ENCODE measurements at places on chromosomes 5 and 9.

GRCh38 chr5:164234321-164234720, 728.9 kb downstream of the MAT2B start:
- DNase-seq: no peak

DNA sequence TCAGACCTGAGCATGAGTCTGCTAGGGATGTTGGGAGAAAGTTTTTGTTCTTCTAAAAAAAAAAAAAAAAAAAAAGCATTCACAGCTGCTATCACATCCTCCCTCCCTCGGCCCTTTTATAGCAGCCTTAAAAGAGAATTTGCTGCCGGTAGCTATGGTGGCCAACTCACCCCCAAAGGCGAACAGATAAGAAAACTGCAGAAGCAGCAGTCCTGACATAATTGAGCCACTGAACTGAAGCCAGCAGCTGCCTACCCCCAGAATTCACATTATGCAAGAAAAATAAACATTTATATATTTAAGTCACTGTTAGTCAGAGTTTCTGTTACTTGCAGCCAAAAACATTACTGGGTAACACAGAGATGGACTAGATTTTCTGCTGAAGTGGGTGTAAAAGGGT, 124.3 kb upstream of the SMARCA2 start:
- no peak for DNase-seq

- DNase-seq: peak; percentile 68
Observed at GRCh38 chr5:135880801-135881200, 14.8 kb downstream of the IL9 start.

- DNase-seq: no peak
Observed at GRCh38 chr5:15431923-15432322, 68.1 kb upstream of the FBXL7 start.

DNA sequence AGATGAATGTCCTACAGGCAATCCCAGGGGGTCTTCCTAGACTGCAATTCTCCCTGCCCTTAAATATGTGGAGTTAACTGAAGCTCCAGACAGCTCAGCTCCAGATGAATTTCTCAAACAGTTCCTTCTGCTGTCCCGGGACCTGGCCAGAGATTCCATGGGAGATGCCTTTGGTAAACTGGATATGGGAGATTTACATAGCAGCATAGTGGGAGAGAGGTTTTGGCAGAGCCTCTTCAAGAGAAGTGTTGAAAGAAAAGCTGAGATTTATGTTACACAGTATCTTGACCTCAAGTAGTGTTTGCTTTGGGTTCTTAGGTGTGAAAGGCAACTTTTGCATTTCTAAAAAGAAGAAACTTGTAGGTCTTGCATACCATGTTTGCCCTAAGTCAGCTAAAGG, 364.9 kb downstream of the ARRDC3 start:
- no peak for DNase-seq

GRCh38 chr9:113578882-113579282, 115.4 kb downstream of the RGS3 start:
- peak; percentile 99 for DNase-seq

DNA sequence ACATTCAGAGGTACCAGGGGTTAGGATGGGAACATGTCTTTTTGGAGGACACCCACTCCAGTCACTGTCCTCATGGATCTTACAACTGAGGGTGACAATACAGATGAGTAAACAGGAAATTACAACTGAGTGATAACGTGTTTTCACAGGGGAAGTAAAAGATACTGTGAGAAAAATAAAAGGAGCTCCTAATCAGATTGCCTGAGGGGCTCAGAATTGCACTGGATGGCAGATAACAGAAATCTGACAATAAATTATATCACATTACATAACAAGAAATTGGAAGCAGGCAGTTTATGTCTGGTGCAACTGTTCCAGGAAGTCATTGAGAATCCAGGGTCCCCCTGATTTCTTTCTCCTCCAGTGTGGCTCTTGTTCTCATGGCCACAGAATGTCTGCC, 40.1 kb upstream of the PCSK1 start:
- no peak for DNase-seq

- DNase-seq: peak; percentile 48
Observed at GRCh38 chr9:7097040-7097715, 339.4 kb downstream of the KDM4C start.

DNA sequence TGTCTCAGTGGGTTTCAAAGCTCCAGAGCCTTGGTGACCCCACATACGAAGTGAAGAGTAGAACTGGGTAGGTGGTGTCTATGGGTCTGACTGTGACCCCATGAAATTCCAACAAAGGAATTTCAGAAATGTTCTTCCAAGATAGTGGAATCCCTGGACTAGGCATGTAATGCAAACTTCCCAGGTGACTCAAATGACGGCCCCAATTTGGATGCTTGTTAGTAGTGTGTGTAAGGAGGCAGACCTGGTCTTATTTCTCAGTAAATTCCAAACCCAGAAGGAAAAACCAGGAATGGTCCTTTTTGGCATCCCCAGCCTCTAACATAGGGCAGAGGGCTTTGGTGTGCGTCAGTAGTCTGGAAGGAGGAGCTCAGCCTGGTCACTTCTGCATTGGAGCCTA, 43.6 kb upstream of the ABCA1 start:
- DNase-seq: no peak

DNA sequence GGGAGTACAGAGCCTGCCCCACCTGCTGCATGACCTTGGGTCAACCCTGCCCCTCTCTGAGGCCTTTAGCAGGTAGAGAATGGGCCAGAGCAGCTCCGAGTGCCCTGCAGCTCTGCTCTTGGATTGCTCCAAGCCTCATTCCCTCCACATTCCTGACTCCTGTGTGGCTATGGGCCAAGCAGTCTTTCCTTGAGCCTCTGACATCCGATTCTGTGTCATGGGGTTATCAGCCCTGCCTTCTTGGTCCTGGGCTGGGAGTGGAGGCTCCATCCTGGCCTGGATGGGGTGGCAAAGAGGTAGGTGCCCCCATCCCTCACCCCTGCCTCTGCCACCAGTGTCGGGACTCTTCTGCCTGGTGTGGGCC, 13.7 kb downstream of the FPGS start:
- DNase-seq: no peak

DNA sequence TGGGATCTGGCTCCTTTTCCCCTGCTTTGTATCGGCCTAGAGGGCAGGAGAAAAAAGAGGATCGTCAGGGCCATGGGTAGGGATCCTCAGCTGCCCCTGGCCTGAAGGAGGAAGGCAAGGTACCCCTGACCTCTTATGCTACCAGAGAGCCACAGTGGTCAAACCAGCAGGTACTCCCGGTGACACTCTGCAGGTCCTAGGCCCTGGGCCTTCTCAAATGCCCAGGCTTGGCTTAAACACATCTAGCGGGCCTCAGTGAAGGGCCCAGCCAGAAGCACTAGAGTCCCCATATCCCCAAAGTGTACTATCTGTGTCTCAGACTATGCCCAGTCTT, 3.5 kb downstream of the IRF1 start:
- no peak for DNase-seq

DNA sequence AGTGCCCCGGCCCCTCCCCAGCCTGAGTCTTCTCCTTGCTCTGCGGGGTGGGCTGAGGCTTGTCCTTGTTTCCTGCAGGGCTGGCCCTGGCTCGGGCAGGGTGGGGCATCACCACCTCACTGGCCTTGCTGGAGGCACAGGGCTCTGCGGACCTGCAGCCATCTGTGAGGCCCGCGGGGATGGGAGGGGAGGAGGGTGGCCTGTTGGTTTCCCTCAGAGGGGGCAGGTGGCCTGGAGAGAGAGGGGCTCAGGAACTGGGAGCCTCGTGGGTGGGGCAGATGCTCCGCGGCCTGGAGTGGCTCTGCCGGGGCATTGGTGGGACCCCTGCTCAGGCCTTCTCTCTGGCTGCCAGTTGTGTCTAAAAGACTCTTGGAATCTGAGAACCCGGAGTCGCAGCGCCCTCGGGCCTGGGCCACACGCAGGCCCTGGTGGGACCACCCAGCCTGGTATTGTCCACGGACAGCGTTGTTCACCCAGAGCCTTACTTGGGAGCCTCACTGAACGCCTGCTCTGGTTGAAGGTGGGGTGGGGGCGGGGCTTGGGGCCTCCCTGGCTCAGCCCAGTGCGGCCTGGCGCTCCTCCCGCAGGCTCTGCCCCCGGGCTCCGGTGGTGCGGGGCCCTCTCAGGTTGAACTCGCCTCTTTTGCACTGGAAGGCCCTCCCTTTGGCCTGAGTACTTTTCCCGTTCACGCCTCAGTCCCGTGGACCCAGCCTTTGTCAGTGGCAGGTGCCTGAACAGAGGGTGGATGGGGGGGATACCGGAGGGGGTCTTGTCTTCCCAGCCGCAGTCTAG, 111.3 kb downstream of the RXRA start:
- no peak for DNase-seq

DNA sequence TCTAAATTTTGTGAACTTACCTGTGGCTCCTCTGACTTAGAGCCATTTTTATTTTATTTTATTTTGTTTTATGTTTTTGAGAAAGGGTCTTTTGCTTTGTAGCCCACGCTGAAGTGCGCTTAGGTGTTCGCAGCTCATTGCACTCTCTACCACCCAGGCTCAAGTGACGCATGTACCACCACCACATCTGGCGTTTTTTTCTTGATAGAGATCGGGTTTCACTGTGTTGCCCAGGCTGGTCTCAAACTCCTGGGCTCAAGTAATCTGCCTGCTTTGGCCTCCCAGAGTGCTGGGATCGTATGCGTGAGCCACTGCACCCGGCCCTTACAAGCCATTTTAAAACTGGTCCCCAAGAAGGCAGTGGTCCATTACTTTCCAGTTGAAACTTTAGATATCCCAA, 18.5 kb downstream of the MATR3 start:
- DNase-seq: no peak

DNA sequence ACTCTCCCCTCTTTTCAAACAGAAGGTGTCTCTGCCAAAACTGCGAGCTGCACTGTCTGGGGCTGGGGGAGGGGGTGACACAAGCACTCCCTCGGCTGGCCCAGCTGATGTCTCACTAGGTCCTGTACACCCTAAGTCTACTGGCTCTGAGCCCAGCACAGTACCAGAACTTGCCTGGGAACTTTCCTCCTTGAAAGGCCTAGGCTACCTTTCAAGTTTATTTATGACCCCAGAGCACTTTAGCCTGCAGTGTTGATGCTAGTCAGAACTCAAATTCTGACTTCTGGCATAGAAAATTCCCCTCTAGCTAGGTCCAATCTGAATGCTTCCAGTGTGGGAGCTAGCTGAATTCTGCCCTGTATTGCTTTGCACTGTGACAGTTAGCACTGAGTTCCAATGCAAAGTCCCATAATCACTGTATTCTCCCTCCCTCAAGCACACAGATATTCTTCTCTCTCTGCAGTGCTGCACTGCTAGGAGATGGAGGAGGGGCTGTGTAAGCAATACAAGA, 10.5 kb downstream of the LURAP1L start:
- no peak for DNase-seq

GRCh38 chr5:6752782-6753181, 39.5 kb downstream of the TENT4A start:
- no peak for DNase-seq

GRCh38 chr5:54727874-54728587, 210.5 kb downstream of the SNX18 start:
- DNase-seq: no peak

DNA sequence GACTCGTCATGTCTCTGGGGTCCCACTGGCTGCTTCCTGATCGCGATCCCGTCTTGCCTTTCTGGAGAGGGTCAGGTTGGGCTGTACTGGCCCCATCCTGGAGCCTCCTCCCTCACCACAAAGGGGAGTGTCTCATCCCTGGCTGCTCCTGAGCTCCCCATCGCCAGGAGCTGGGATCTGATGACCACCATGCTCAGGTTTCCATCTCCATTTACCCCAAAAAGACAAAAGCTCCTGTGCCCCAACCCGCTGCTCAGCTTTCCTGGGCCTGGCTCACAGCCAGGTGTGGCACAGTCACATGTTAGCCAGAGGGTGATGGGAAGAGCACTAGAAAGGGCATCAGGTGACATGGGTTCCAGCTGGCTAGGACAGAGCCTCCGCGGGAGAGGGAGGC, 47.3 kb upstream of the CDKN2AIPNL start:
- no peak for DNase-seq

DNA sequence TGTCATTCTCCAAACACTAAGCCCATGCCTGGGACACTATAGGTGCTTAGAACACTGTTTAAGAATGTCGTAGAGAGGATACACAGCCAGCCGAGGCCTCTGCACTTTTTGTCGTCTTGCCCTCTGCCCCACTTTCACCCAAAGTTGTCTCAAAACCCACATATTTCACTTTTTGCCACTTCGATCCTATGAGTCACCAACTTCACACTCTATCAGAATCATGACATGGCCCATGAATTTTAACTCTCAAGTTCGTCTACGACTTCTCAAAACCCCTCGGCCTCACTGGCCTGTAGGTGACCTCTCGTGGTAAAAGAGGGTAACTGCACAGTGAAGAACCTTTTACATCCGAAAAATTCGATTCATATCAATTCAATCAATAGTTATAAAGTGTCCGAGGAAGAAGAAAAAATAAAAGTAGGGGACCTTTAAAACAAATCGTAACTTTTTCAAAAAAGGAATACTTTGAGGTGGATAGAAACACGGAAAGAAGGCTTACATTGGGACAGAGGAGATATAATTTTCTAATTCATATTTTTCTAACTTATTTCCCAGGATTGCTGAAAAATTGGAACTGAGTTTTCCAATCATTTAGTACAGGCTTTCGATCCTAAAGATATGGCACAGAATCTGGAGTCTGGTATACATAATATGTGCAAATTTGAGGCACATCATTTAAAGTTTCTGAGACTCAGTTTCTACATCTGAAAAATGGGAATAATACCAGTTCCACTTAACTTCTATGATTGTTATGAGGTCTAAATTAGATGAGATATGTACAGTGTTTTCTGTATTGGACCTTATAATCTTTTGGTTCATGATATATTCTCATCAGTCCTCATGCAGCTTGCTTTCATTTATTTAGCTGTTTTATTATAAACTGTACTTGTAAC, 122.6 kb downstream of the APBA1 start:
- peak; percentile 78 for DNase-seq

DNA sequence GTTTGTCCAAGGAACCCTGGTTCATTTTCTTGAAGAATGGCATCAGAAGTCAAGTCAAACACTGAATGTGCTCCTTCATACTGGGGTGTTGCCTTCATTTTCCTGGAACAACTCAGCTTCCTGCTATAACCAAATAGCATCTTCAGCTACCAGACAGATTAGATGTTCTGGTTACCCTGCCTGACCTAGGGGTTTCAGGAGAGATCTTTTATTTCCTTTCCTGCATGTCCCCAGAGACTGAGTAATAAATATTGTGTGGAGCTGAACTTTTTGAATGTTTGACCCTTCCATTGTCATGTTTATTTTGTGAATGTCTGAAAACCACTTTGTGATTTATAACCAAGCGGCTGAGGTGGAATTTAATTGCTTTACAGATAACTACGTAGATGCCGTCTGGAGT, 147.1 kb downstream of the IRX1 start:
- no peak for DNase-seq

- no peak for DNase-seq
Observed at GRCh38 chr9:136939996-136940525, 4.5 kb downstream of the FBXW5 start.

GRCh38 chr9:93586290-93587057, 10.1 kb downstream of the PHF2 start:
- DNase-seq: no peak

- DNase-seq: no peak
Observed at GRCh38 chr5:30802961-30803705, 390.4 kb upstream of the CDH6 start.

DNA sequence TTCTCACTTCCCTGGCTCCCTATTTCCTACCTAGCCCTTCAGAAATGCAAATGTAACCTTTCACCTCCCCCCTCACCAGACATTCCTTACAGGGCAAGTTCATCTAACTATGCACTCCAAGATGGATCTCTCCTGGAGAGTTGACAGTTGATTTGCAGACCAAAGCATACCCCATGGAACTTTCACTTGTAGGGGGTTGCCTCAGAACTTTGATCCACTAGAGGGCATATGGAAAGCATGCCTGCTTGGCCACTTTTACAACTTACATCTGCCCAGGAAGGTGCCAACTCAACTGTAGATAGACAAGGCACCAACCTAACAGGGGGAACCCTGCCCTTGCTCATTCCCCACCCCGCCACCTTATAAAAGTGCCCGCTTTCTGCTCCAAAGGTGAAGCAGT, 187.8 kb downstream of the NXNL2 start:
- DNase-seq: no peak
